Stimulated activated CD8-positive, alpha-beta memory T cell treated with anti-CD3 and anti-CD28 coated beads, Interleukin-15, amount 100 ng/mL, for 24 hours (primary cell): ENCODE measurements at places on chromosomes 1 and 21.

DNA sequence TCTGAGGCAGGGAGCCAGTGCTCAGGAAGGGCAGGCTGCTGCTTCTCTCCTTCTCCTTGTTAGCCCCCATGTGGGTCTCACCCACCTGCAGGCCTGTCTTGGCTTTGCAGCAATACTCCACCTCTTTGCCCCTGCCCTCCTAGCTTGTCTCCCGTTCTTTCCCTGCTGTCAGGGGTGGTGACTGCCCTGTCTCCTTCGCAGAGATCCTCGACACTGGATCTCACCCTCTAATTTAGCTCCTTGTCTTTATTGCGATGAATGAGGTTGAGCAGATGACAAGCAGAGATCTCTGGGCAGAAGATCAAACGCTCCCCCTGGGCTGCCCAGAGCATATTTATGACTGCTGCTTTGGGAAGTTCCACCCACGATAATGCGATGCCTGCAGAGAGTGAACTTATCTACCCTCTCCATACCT, 199.2 kb downstream of the ROR1 start:
- DNase-seq = no peak

DNA sequence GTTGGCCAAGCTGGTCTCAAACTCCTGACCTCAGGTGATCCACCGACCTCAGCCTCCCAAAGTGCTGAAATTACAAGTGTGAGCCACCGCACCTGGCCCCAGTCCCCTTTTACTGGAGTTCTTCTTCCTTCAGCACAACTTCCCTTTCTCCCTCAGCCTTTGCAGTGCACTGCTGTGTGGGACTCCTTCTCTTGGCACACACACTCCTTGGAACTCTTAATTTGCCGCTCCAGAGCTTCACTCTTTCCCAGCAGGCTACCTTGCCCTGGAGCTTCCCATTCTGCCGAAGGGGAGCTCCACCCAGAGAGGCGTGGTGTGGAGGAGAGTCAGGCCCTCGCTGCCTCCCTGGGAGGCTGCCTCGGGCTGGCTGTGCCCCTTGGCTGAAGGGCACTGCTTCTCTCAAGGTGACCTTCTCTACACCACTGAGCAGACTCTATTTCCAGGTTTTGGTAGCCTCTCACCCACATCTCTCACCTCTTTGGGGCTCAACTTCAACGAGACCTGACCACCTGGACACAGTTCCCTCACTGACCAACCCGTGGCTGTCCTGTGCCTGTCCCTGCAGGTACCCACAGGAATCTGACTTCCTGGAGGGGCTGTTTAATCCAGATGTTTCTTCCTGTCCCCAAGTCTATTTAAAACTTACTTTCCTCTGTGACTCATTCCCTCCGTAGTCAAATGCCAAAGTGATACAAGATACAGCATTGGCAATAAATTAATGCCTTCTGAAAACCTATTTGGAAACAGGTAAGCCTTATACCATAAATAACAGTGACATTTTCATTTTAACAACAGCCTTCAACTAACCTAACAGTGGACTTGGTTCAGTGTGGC, 227.3 kb upstream of the KIAA0040 start:
- no peak for DNase-seq

- DNase-seq = no peak
These were observed 7.3 kb downstream of the IL24 start for GRCh38 chr1:206904423-206905142.

DNA sequence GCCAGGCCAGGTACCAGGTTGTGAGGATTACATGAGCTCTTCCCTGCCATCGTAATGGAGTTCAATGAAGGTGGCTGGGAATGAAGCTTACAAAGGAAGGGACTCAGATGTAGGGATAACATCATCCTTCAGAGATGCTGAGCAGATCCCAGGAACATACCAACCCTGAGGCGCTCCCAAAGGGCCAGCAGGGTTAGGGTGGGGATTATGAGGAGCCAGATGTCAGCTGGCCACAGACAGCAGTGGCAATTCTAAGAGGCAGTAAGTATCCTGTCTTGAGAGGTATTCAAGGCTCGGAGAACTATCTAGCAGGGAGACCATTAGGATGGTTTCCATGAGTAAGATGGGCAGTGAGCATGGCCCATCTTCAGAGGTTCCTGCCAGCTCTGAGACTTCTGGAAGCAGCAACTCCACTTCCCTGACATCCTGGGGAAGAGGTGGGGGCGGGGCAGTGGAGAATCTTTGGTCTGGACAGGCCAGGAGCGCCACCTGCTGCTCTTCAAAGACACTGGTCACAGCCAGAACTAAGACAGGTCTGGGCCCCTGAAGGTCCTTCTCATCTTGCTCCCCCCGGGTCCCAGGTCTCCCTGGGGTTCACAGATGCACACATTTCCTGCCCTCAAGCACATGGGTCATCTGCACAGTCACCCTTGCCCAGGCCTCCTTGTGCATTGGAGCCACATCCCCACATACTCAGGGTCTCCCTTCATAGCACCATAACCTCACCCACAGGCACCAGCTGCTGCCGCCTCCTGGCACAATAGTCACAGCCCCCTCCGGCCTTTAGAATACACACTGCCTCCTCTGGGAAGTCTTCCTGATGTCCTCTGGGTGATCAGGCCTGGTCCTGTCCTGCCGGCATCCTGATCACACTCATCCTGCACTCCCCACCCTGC, 2.7 kb upstream of the SDC3 start:
- no peak for DNase-seq

GRCh38 chr1:179302070-179302469, 8.5 kb downstream of the SOAT1 start:
- DNase-seq = no peak

DNA sequence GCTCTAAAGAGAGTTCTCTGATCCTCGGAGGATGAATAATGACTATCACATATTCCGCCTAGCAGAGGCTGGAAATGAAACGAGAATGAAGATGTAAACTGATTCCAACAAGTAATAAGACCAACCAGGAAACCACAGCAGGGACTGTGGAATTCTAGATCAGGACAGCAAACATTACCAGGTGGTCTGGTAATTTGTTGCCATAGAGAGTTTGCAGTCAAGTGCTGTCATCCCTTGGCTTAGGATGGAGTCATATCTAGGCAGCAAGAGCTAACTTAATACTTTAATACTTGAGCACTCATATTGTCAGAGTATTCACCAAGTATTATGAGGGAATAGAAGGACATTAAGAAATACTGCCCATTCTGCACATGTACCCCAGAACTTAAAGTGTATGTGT, 45.1 kb upstream of the MUTYH start:
- DNase-seq = no peak

- DNase-seq = no peak
These were observed 86.7 kb downstream of the MAN1A2 start for GRCh38 chr1:117453958-117454357.

- DNase-seq = no peak
These were observed 226.6 kb upstream of the ZRANB2 start for GRCh38 chr1:71307451-71307850.
